ENCODE measurements at places on chromosomes 2 and 18.

DNA sequence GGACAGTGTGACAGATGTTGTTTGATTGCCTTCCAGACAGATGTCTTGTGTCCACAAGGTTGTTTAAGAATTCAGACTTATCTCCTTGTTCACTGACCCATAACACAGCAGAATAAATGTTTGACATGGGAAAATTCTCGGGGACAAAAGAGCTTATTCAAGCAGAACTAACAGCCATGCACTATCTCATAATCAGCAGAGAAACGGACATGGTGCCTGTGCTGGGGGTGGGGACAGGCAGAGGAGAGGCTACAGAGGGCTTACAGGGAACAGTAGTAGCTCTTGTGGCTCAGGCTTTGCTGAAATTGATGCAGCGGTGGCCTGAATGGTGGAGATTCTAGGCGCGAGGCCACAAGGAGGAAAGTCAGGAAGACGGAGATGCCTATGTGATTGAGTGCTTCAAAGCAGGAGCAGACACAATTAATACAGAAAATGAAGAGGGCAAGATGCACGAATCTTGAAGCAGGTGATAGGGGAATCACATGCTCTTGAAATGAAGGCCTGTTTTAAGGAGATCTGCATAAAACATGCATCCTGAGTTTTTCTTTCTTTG lies 62.0 kb upstream of the CAB39 start:
- no peak for DNase-seq

DNA sequence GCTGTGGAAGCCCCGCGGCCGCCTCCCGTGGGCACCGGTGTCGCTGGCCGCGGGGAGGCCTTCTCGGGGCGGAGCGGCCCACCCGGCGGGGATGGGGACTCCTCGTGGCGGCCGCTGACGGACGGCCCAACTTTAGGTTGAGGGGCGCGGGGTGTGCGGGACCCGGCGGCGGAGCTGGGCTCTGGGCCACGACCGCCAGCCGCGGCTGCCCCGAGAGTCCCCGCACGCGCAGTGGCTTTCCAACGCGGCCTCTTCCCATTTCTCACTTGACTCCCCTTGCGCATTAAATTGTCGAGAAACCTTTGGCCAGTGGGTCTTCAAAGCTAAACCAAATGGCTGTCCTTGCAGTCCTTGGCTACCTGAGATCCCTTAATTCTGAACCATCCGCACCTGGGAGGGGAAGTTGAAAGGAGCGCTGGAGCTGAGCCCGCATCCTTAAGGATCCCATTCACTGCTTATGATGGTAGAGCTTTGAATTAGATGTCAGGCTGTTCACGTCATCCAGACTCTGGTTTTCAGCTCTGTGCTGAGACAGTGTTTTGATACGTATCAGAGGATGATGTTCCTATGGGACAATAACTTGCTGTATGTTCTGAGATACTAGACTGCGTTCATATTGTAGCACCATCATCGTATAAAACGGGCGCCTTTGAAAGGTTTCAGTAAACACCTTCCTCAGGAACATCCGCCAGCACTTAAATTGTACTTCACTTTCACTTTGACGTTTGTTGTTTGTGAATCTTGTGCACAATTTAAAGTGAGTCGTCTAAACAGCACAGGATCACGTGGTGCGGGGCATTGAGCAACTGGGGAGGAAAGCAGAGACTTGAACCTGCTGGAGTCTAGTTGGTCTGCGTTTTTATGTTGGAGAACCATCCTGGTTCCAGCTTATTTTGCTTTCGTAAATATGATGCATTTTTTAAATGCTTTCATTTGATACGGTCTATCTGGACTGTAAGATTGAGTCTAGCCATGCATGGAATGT lies 874 bp downstream of the CLIP4 start:
- peak; percentile 80 for DNase-seq

DNA sequence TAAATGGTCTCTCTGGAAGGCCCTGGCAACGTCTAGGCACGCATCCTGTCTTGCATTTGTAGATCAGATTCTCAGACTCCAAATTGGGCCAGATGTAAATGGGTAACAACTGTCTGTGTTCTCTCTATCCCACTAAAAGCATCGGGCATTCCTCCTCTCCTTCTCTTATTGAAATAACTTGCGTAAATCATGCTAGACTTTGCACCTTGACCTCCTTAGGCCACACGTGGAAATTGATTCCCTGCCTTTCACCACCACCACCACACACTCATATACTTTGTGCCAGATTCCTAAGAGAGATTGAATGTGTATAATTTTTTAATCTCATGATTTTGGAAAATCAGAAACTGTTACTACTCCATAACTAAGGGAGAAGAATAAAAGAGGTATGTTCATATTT lies 21.3 kb downstream of the MAPRE3 start:
- no peak for DNase-seq

DNA sequence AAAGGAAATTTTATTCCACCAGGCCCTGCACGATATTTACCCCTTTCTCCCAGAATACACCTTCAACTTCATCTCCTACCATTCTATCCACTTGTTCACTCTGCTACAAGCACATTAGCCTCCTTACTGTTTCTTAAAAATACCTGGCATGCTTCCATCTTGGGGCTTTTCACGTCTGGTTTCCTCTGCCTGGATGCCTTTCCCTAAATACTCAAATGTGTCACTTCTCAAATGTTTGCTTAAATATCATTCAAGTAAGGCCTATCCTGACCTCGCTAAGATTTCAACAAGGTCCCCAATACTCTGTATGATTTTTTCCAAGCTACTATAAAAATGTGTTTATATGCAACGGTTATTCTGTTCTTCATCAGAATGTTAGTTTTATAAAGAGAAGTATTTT lies 433.0 kb upstream of the CHAC2 start:
- no peak for DNase-seq

- no peak for DNase-seq
Measured at GRCh38 chr2:2926009-2926857, 451.4 kb downstream of the EIPR1 start.

DNA sequence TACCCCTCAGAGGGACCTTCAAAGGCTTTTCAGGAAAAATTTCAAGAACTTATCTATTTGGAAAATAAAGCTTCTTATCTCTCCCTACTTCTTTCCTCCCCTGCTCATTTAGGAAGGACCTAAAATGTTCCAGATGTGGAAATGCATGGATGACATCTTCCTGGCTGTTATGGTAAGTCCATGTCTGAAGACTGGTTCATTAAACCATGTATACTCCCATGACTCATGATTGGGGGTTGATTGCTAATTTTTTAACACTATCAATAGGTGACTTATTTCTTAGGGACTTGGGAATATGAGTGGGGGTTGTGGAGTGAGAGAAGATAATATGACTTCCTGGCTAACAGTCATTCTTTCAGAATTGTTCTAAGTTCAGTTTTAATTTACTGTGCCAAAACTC lies 104.0 kb upstream of the PARD3B start:
- no peak for DNase-seq

DNA sequence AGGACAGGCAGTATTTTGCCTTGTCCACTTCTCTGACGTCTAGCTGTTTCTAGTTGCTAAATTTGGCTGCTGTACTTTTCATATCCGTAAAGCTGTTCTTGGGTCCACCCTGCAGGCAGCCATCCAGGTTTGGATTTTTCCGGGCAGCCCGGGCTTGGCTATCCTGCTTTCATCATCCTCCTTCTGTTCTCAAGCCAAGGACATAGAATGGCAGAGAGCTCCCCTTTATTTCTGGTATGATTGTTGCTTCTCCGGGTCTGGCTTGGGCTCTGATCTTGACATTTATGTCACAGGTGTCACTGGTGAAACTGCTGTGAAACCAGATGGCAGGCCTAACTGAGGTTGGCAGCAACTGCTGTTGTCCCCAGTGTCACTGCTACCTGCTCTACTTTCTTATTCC lies 35.5 kb downstream of the SCN2A start:
- no peak for DNase-seq

DNA sequence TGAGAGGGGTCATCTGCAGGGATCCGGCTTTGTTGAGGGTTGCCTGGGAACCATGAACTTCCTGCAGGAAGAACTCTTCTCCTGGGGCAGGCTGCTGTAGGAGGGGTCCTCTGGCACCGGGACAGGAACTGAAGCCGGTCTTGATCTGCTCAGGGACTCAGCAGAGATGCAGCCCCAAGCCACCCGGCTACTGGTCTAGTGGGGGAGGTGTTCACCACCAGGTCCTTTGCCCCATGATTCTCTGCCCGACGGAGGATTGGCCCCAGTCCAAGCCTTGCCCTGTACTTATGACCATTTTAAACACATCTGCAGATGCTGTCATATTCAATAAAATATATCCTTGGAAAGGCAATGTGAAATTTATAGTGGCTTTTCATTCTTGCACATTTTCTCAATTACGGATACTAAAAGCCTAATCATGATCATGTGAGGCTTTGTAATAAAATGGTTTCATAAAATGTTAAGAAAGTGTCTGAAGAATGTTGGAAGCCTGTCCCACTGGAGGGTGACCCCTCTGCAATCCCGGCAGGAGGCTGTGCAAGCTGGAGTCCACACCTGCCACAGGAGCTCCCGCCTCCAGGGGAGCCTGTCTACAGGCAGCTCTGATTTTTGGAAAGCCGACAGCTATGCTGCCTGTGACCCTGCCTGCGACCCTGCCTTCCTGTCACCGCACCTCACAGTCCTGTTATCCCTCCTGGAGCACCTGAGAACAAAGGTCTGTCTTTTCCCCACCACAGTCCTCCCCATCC lies 98.8 kb upstream of the TAF1B start:
- DNase-seq = peak; percentile 21

DNA sequence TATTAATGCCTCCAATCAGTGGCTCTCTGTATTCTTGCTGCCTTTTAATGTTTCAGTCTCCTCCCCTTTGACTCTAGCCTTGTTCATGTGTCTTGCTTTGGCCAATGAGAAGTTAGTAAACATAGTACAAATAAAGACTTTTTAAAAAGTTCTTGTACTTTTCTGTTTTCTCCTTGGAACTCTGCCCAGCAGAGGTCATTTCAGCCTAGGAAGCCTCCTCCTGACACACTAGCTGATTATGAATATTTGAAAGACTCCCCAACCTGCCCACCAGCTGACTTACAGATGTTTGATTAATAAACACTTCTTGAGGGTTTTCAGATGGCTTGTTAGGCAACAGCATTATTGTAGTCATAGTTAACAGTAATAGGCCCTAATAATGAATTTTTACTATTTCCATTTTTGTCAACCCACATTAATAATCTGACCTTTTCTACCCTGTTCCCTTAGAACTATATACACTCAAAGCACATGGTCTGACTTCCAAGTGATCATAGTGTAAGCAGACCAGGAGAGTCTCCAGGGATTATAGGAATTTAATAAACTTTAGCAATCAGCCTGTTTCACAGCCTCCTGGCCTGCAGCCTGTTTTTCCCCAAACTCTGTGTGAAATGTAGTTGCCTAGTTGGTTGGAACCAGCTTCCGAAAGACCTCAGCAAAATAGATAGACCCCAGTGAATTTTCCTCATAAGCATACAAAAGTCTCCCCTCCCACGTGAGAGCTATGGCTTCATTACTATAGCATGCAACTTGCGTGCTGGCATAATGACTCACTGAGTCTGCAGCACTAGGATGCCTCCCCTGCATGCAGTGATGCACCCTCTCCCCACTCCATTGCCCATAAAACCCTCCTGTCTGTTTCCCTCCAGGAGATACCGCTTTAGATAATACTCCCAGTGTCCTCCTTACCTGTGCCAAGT lies 670.7 kb upstream of the ZNF804A start:
- DNase-seq = peak; percentile 83

DNA sequence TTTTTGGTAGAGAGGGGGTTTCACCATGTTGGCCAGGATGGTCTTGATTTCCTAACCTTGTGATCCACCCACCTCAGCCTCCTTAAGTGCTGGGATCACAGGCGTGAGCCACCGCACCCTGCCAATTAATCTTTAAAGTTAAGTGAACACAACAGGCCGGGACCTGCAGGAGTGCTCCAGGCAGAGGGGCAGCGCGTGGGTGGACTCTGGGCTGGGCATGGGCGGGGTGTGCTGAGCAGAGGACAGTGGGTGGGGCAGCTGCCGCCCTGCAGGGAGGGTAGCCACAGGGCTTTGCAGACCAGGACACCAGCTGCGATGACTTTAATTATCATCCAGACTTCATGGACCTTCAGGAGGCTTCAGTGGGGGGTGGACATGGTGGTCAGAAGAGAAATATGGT lies 8.8 kb upstream of the GPR148 start:
- DNase-seq = no peak

DNA sequence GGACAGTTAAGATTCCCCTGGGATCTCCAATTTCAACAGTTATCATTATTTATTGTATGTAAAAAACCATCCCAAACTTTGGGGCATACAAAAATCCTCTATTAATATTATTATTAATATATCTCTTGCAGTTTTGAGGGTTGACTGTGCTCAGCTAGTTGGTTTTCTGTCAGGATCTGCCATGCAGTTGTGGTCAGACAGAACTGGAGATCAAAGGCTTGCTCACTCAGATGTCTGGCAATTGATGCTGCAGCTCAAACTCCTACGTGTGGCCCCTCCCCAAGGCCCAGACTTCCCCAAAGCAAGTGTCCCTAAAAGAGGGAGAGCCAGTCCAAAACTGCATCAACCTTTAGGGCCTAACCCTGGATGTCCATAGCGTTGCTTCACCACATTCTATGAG lies 204.7 kb downstream of the TTC32 start:
- DNase-seq = no peak

- DNase-seq = peak; percentile 6
Measured at GRCh38 chr2:208129744-208130711, at the start of gene CRYGC. Gene CRYGC, minus strand, starts transcription at chr2:208129828. Its CDS starts 36 bp downstream, at chr2:208129792.

DNA sequence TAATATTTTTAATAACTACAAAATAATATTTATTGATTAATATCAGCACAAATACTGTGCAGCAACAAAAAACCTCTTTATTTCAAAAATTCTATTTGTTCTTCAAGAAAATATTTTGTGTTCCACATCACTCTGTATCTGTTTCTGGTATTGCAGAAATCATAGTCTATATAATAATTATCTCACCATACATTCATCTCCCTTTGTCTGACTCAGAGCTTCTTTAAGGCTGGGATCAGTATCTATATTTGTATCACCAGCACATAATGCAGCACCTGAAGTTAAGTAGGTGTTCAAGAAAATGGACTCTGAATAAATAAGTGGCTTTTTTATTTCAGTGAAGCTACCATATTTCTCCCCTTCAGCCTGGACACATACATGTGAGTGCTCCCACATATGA lies 1.6 kb upstream of the MARCHF4 start:
- no peak for DNase-seq

DNA sequence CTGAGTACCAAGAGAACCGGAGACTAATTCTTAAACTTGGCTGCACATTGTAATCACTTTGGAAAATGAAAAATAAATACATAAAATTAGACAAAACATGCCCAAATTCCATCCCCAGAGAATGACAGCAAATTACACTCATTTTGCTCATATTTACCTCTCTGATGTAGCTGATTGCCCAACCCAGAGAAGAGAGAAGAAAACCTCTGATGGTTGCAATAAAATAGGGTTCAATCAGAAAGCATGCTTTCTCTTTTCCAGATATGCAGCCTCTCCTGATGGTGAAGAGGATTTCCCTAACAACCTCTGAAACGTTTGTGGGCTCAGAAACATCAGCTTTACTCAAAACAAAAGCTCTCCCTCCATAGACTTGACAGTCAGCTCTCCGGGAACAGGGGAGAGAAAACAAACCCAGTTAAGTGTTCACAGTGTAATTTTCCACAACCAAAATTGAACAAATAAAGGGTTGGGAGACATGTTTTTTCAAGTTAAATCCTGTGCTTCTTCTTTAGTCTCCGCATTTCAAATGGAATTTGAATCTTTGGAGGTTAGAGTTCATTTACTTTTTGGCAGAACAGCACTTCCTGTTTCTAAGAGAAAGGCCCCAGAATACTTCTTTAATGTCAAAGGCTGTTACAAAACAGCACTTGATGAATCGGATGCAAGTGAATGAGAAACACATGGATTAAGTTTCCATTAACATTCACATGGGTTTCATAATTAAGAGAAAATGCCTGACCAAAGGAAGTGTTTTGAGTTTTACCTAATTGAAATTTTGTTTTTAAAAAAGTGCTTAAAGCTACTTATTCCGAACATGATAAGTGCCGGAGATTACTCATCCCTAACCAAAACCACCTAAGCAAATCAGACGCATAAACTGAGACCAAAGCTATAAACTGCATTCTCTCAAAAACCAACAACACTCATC lies 570.1 kb upstream of the SYT4 start:
- peak; percentile 31 for DNase-seq

Data from EL (cell line).